ENCODE measurements at places on chromosomes 2 and 18. TPM values are rescaled to one million over a fixed set of nuclear protein-coding genes. Genes with fewer than 3 reads are reported as not detected.

DNA sequence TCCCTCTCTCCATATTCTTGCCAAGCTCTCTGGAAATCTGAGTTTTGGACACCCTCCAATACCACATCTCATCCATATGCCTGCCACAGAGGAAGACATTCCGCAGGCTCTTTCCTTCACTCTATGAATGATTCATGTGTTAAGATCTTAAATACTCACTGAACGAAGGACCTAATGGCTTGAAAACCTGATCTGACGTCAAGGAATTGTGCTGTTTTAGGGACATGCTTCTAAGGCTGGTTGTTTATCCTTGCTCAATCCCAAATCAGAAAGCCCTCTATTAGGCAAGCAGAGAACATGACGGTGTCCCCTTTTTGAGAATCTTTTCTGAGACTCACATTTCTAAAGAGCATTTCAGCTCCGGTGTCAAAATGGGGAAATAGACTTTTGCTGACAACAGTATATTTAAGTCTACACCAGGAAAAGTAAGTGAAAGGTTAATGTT, 83.7 kb upstream of the GALNT5 start:
- H3K4me1 ChIP-seq, result no peaks in the 10 kb centered on the region
- no peak overlapping the region for H3K27ac ChIP-seq
- no peaks in the 10 kb centered on the region for H3K36me3 ChIP-seq
- peaks cover 21% of the 10 kb centered on the region for H3K27me3 ChIP-seq
- no peak overlapping the region for H3K4me3 ChIP-seq
- no peak for DNase-seq

DNA sequence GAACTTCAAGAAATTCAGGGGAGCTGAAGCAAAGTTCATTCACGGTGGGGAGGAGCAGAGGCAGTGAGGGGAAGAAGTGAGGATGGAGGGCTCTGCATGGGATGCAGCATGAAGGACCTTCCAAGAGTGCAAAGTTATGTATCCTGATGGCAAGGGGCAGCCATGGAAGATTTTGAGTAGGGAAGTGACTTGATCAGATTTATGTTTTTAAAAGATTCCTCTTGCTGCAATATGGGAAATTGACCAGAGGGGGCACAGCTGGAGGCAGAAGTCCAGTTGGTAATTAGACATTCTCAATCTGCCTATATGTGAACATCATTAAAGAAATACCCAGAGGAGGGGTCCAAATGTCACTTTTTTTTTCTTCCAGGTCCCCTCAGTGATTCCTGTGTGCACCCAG, 21.5 kb upstream of the ANXA4 start:
- peaks cover 24% of the 10 kb centered on the region for H3K4me1 ChIP-seq
- no peak overlapping the region for H3K4me3 ChIP-seq
- no peaks in the 10 kb centered on the region for H3K27me3 ChIP-seq
- H3K36me3 ChIP-seq, result no peaks in the 10 kb centered on the region
- no peak overlapping the region for H3K27ac ChIP-seq

DNA sequence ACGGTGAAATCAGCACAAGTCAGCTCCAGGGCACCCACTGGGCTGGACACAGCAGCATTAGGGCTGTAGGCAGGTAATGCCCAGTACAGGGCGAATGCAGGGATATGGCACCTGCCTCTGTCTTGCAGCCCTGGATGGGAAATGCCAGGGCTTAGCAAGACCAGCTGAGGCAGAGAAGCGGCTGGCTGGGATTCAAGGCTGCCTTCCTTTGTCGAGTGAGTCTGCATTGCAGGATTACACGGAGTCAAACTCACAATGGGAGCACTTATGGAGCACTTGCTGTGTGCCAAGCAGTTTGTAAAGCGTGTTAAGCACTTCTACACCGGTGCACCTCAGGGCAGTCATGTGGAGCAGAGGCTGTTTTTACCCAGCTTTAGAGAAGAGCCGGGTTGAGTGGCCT, 87.3 kb upstream of the HDAC4 start:
- no peaks in the 10 kb centered on the region for H3K4me1 ChIP-seq

- H3K36me3 ChIP-seq, result peaks cover 3% of the 10 kb centered on the region
- H3K4me3 ChIP-seq, result peak overlapping the region; percentile 73
- peak overlapping the region; percentile 74 for H3K27ac ChIP-seq
Measured at GRCh38 chr2:9979977-9980376, 28.5 kb downstream of the GRHL1 start.

GRCh38 chr2:224892574-224893204, 149.6 kb downstream of the DOCK10 start:
- peaks cover 79% of the 10 kb centered on the region for H3K4me1 ChIP-seq
- DNase-seq, result no peak
- H3K27ac ChIP-seq, result no peak overlapping the region
- peaks cover 13% of the 10 kb centered on the region for H3K36me3 ChIP-seq
- no peak overlapping the region for H3K4me3 ChIP-seq

GRCh38 chr2:212073360-212073759, 465.2 kb downstream of the ERBB4 start:
- H3K4me1 ChIP-seq, result no peaks in the 10 kb centered on the region
- no peak overlapping the region for H3K27ac ChIP-seq
- H3K27me3 ChIP-seq, result no peaks in the 10 kb centered on the region
- no peak overlapping the region for H3K4me3 ChIP-seq

DNA sequence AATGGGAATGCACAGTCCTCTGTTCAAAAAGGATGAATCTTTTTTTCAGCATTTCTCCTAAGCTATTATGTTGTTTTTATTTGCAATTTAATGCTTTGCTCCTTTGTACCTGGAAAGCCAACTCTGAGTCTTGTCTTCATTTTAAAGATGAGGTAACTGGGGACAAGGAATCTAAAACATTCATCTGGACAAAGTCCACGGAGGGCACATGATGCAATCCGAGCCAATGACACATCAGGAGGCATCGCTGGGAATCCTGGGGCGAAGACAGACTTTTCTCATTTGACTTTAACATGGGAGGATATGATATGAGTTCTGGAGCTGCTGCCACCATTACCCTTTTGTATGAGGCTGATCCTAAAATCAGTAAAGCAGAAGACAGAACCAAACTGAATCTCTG, 116.5 kb upstream of the REG3G start:
- no peaks in the 10 kb centered on the region for H3K4me1 ChIP-seq
- H3K4me3 ChIP-seq, result no peak overlapping the region
- H3K27me3 ChIP-seq, result no peaks in the 10 kb centered on the region
- DNase-seq, result no peak
- H3K36me3 ChIP-seq, result no peaks in the 10 kb centered on the region
- no peak overlapping the region for H3K27ac ChIP-seq

DNA sequence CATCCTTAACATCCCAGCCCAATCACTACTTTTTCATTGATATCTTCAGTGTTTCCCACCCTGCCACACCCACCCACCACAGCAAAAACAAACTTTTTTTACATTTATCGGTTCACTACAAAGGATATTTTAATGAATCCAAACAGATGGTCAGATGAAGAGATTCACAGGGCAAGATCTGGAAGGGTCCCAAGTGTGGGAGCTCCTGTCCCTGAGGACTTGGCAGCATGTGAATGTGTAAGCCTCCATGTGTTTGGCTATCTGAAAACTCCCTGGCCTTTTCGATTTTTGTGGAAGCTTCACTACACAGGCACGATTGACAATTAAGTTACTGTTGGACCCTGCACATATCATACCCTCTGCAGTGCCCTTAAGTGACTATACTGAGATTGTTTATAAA, 48.1 kb upstream of the CRIM1 start:
- H3K27ac ChIP-seq, result no peak overlapping the region
- peaks cover 2% of the 10 kb centered on the region for H3K36me3 ChIP-seq
- no peak overlapping the region for H3K4me3 ChIP-seq
- peaks cover 10% of the 10 kb centered on the region for H3K27me3 ChIP-seq
- H3K4me1 ChIP-seq, result peaks cover 26% of the 10 kb centered on the region
- DNase-seq, result no peak

DNA sequence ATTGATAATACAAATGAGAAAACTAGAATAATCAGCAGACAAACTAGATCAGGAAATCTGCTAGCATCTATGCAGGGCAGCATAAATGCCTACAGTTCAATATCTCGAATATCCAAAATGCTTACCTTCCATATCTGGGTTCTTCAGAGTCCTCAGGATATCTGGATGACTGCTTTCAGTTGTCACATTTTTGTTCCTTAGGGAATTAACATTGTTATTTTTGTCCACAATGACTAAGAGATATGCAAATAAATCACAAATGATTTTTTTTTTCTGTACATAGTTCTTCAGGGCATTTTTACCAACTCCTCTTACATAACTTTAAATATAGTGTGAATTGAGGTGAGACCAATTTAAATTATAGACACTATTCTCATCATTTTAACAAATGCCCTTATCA, 80.9 kb downstream of the AQP4 start:
- no peaks in the 10 kb centered on the region for H3K27me3 ChIP-seq
- no peak overlapping the region for H3K4me3 ChIP-seq
- no peaks in the 10 kb centered on the region for H3K4me1 ChIP-seq
- H3K36me3 ChIP-seq, result no peaks in the 10 kb centered on the region
- DNase-seq, result no peak

DNA sequence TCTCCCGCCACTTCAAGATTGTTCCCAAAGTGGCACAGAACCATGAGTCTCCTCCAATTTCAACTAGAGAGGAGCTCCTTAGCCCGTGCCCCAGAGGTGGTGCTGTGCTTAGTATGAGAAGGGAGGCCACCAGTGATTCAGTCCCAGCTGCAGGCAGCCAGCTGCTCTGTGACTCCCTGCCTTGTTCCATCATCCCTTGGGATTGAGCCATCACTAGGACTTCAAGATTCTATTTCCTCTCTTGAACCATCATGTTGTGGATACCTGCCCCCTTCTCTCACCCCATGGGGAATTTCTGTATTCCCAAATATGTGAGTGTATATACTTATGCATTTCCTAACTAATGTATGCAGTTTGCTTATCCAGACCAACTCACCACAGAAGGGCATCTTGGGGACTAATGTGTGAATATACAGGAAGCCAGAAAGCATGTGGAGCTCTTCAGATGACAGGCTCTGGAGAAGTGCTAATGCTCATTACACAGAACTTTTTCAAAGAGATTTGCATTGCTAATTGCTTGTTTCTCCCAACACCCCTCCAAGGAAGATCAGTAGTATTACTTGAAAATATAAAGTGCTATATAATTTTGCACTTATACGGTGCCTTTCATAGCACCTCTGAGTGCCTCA, 111.0 kb upstream of the MAP3K20 start:
- no peaks in the 10 kb centered on the region for H3K27me3 ChIP-seq
- H3K4me1 ChIP-seq, result peaks cover 48% of the 10 kb centered on the region
- H3K27ac ChIP-seq, result no peak overlapping the region
- H3K36me3 ChIP-seq, result no peaks in the 10 kb centered on the region

- no peaks in the 10 kb centered on the region for H3K4me1 ChIP-seq
- peaks cover 7% of the 10 kb centered on the region for H3K27me3 ChIP-seq
- H3K4me3 ChIP-seq, result no peak overlapping the region
- H3K36me3 ChIP-seq, result no peaks in the 10 kb centered on the region
- no peak for DNase-seq
Measured at GRCh38 chr2:128396500-128396891, 77.8 kb upstream of the HS6ST1 start.

DNA sequence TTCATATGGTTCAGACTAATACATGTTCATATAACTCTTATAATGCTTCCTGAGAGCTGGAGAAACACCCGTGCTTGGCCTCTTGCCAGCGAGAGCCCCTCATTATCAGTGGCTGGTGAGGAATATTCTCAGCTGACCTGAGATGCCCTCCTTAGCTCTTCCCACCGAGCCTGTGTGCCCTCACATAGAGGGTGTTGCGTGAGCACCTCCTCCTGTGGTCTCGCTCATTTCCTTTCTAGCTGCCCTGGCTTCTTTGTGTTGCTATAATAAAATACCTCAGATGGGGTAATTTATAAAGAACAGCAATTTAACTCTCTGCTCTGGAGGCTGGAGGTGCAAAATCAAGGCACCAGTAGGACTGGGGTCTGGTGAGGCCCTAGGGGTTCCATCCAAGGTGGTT, 80.5 kb upstream of the ALKAL2 start:
- no peak overlapping the region for H3K27ac ChIP-seq
- no peaks in the 10 kb centered on the region for H3K4me1 ChIP-seq
- H3K27me3 ChIP-seq, result peaks cover 18% of the 10 kb centered on the region
- H3K4me3 ChIP-seq, result no peak overlapping the region

DNA sequence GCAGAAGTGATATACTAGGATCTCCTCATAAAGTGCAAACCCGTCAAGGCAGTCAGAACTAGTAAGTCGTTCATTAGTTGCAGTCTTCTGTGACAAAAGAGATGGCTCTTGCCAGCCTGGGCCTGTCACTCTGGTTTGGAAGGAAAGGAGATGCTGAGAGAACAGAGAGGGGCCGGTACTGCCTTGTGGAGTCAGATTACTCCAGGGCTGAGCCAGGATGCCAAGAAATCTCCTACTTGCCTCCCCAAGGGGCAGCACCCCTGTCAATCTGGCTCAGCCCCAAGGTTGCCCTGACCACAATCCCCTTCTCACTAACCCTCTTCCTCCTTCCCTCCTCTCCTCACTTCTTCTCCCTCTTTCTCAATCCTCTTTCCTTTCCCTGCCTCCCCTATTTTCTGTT, 62.9 kb upstream of the ASPRV1 start:
- no peaks in the 10 kb centered on the region for H3K27me3 ChIP-seq
- no peak overlapping the region for H3K4me3 ChIP-seq
- H3K4me1 ChIP-seq, result no peaks in the 10 kb centered on the region
- no peak overlapping the region for H3K27ac ChIP-seq

DNA sequence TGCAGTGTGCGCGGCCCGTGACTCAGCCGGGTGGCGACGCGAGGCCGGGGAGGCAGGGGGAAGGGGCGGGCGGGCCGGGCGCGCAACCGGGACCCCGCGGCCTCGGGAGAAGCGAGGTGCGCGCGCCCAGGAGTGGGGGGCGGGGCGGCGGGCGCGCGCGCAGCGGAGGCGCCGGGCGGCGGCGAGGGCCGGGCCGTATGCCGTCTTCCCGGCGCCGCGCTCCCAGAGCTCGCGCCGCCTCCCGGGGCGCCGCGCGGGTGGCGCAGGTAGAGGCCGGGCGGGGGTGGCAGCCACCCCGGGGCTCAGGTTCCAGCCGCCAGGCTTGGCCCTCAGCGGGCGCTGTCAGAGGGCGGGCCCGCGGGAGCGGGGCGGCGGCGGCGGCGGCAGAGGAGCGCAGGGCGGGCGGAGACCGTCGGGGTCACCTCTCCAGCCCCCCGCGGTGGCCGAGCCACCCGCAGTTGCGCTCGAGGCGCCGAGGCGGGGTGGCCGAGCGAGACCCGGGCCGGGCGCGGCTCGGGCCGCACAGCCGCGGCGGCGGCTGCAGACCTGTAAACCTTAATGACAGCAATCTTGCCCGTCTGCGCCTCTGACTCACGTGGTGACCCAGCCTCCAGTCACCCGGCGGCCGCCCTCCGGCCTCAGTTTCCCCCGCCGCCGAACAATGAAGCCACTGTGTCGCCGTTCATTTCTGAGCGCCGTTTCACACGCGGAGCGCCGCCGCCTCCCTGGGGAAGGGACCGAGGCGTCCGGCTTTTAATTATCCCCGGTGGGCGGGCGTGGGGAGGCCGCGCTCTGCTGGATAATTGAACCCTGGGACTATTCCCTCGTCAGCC, 25.3 kb upstream of the SMAD7 start:
- peak overlapping the region; percentile 84 for H3K4me3 ChIP-seq
- no peak overlapping the region for H3K27ac ChIP-seq
- H3K4me1 ChIP-seq, result peaks cover 29% of the 10 kb centered on the region
- peak; percentile 73 for DNase-seq
- H3K27me3 ChIP-seq, result peaks cover 39% of the 10 kb centered on the region

GRCh38 chr2:197204519-197205250, 105.9 kb downstream of the ANKRD44 start:
- H3K36me3 ChIP-seq, result peaks cover 16% of the 10 kb centered on the region
- H3K4me1 ChIP-seq, result peaks cover 90% of the 10 kb centered on the region
- H3K4me3 ChIP-seq, result peak overlapping the region; percentile 66
- no peak for DNase-seq

SNORC gene
- 4.1 TPM for total RNA-seq

EN1 gene
- not detected for total RNA-seq

TCF7L1 gene
- total RNA-seq, result 0.07 TPM

EDAR gene
- total RNA-seq, result 0.28 TPM

ATP6V1B1 gene
- not detected for total RNA-seq

SLC14A1 gene
- 6.0 TPM for total RNA-seq

LBX2 gene
- 1.2 TPM for total RNA-seq
